ENCODE measurements at places on chromosomes 7 and 10.

DNA sequence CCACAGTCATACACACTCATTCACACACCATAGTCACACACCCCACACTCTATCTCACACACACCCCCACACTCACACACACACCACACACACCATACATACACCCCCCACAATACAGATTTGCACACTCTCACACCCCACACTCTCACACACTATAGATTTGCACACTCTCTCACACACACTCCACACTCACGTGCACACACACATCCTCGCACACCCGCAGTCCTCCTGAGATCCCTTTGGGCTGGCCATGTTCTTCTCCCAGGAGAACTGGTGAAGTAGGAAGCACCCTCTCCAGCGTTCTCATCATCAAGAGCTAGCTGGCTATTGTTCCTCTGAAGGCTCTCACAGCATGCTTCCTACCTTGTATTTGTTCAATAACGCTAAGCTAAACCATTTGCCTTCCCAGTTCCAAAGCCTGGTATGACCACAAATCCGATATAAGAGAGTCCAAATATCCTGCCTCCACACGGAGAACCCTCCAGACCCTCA, 86.2 kb downstream of the HECW1 start:
- no peak overlapping the region for H3K4me3 ChIP-seq
- H3K36me3 ChIP-seq = no peaks in the 10 kb centered on the region
- H3K4me1 ChIP-seq = no peaks in the 10 kb centered on the region
- H3K27ac ChIP-seq = no peak overlapping the region

- peaks cover 20% of the 10 kb centered on the region for H3K27me3 ChIP-seq
- no peak for DNase-seq
- H3K4me3 ChIP-seq = no peak overlapping the region
- no peaks in the 10 kb centered on the region for H3K36me3 ChIP-seq
- no peaks in the 10 kb centered on the region for H3K4me1 ChIP-seq
These were observed 187.4 kb downstream of the CDCA7L start for GRCh38 chr7:21758286-21758685.

GRCh38 chr10:73828161-73828560, 16.8 kb upstream of the NDST2 start:
- no peak overlapping the region for H3K4me3 ChIP-seq
- H3K4me1 ChIP-seq = no peaks in the 10 kb centered on the region
- no peak for DNase-seq
- H3K36me3 ChIP-seq = peaks cover 35% of the 10 kb centered on the region
- H3K27ac ChIP-seq = no peak overlapping the region

GRCh38 chr7:120981888-120982615, 6.5 kb upstream of the CPED1 start:
- H3K4me3 ChIP-seq = no peak overlapping the region
- peaks cover 10% of the 10 kb centered on the region for H3K27me3 ChIP-seq
- H3K4me1 ChIP-seq = no peaks in the 10 kb centered on the region
- no peak for DNase-seq
- no peak overlapping the region for H3K27ac ChIP-seq

GRCh38 chr7:44320794-44321371, 4.5 kb downstream of the CAMK2B start:
- no peak overlapping the region for H3K4me3 ChIP-seq
- DNase-seq = no peak
- no peak overlapping the region for H3K27ac ChIP-seq
- H3K36me3 ChIP-seq = no peaks in the 10 kb centered on the region
- H3K4me1 ChIP-seq = peaks cover 5% of the 10 kb centered on the region

DNA sequence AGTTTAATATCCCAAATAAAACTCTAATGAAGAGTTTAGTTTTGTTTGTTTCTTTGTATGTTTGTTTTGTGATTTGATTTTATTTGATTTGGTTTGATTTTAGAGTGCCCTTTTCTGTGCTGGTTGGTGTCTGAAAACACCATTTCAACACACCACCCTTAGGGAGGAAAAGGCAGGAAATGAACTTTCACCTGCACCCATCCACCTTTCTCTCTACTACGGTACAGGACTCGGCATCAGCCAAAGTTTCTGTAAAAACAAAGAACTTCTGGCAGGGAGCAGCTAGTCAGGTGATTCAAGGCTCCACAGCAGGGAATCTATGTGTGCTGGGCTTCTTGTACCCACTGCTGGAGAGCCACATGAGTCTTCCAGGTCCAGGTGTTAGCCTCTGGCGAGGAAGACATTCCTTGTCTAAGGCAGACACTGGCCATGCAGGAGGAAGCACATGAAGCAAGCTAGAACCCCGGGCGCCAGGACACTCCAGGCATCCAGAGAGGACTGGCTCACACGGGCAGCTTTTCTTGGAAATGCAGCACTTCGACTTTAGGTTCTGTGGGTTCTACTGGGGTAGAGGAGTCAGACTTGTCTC, 22.1 kb upstream of the STK17A start:
- H3K4me1 ChIP-seq = no peaks in the 10 kb centered on the region
- no peak overlapping the region for H3K27ac ChIP-seq
- H3K36me3 ChIP-seq = no peaks in the 10 kb centered on the region

- DNase-seq = no peak
- H3K4me1 ChIP-seq = peaks cover 23% of the 10 kb centered on the region
- H3K4me3 ChIP-seq = peak overlapping the region; percentile 89
- H3K27ac ChIP-seq = peak overlapping the region; percentile 47
These were observed 1.4 kb downstream of the ZNF282 start for GRCh38 chr7:149196705-149197171.

DNA sequence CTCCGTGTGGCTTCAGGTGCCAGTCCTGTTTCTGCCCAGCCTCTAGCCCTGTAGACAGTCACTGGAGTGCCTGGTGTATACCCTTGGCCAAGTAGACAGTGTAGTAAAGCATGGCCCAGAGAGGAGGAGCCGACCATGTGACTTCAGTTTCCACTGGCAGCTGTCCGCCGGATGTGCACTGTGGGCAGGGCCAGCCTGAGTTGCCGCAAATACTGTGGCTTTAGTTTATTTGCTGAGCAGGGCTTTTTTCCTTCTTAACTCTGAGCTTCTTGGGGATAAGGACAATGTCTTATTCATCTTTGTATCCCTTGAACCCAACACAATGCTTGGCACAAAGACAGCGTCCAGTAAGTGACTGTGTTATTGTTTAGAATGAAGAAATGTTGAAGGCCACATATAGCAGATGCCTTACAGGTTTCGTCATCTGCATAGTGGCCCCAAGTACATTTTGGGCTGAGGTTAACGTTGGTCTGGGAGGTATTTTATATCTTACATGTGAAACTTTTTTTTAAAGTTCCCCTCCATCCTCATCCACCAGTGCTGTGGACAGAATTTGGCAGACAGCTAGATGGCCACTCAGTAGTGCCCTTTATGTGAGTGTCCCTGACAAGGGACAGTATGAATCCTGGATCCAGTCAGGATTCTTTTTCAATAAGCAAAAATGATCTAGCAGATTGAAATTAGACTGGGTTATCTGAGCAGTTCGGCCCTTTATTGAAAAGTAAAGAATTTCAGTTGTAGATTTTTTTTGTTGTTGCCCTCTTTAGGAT, 40.6 kb downstream of the CYP17A1 start:
- peaks cover 47% of the 10 kb centered on the region for H3K4me1 ChIP-seq
- no peaks in the 10 kb centered on the region for H3K27me3 ChIP-seq
- peaks cover 45% of the 10 kb centered on the region for H3K36me3 ChIP-seq
- H3K27ac ChIP-seq = peak overlapping the region; percentile 88
- peak; percentile 51 for DNase-seq
- H3K4me3 ChIP-seq = peak overlapping the region; percentile 68

DNA sequence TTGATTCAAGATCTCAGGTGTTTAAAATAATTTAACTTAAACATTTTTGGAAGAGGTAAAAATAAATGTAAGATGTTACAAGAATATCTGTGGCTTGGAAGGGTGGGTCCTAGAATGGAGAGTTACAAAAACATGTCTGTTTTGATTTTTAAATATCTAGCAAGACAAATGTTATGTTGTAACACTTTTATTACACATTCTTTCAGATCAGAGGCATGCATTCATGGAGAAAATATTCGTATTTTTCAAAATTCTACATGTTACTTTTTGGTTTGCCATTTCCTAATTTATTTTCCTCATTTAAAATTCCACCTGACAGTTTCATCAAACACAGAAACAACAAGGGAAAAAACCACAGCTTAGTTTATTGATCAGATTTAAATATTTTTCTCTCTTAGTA, 10.0 kb downstream of the WBP1L start:
- no peak overlapping the region for H3K4me3 ChIP-seq
- H3K27me3 ChIP-seq = no peaks in the 10 kb centered on the region
- peaks cover 32% of the 10 kb centered on the region for H3K36me3 ChIP-seq
- DNase-seq = no peak

GRCh38 chr10:113323985-113324384, 228.9 kb upstream of the HABP2 start:
- H3K36me3 ChIP-seq = no peaks in the 10 kb centered on the region
- no peak for DNase-seq
- peaks cover 2% of the 10 kb centered on the region for H3K27me3 ChIP-seq
- H3K4me3 ChIP-seq = no peak overlapping the region
- H3K27ac ChIP-seq = no peak overlapping the region
- peaks cover 16% of the 10 kb centered on the region for H3K4me1 ChIP-seq

DNA sequence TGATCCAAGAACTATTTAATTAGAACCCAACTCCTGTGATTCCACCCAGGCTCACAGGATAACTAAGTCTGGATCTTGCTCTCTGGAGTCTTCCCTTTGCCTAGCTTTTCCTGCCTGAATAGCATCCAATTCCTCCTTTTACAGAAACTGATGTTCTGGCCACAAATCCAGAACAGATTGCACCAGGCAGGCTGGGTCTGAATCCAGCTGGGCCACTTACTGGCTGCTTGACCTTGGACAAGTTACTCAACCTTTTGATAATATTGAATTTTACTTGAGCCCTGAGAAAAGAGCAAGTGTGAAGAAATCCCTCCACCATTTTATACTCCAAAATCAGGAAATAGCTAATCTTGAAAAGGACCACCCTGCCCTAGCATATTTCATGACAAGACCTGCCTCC, 55.5 kb upstream of the SLC35G1 start:
- H3K4me1 ChIP-seq = no peaks in the 10 kb centered on the region
- no peak overlapping the region for H3K4me3 ChIP-seq
- H3K27me3 ChIP-seq = peaks cover 16% of the 10 kb centered on the region
- no peak overlapping the region for H3K27ac ChIP-seq
- no peaks in the 10 kb centered on the region for H3K36me3 ChIP-seq
